ENCODE measurements at places on chromosomes 12 and 14.

GRCh38 chr12:95085612-95086011 is 12.2 kb upstream of the NR2C1 start:
- no peak for DNase-seq

DNA sequence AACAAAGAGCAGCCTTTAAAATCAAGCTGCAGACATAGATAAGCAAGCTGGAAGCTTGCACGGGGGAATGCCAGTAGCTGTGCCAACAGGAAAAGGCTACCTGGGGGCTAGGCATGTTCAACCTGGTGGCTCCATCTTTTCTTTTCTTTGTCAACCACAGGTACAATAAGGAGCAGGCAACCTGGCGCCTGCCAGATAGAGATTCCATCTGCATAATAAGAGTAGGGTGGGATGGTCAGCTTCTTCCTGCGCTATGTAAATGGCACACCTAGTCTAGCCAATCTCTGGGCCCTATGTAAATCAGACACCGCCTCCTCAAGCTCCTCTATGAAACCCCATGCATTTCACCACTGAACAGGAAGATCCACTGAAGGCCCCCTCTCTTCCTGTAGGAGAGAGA is 87.4 kb upstream of the PKP2 start:
- DNase-seq: peak; percentile 11

- DNase-seq: no peak
Measured at GRCh38 chr12:3049611-3050249, 27.4 kb upstream of the TSPAN9 start.

DNA sequence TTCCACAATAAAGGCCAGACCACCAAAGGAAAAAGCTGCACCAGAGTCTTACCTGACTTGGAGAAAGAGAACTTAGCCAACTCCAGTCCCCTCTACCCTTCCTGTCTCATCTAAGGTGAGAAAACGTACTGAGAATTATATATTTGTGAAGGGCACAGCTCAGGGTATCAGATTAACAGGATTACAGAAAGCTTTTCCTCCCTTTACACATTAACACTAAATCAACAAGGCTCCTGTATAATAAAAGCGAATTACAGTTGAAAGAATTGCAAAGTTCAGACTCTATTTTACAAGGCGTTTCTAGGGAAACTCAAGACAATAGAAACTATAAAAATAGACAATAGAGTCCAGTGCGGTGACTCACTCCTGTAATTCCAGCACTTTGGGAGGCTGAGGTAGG is 82.7 kb upstream of the RPL10L start:
- no peak for DNase-seq

GRCh38 chr12:76799362-76799761 is 35.4 kb downstream of the ZDHHC17 start:
- DNase-seq: no peak

- no peak for DNase-seq
Measured at GRCh38 chr12:51262758-51263177, 7.4 kb downstream of the SMAGP start.

GRCh38 chr12:1929241-1929984 is 11.0 kb upstream of the CACNA2D4 start:
- no peak for DNase-seq

DNA sequence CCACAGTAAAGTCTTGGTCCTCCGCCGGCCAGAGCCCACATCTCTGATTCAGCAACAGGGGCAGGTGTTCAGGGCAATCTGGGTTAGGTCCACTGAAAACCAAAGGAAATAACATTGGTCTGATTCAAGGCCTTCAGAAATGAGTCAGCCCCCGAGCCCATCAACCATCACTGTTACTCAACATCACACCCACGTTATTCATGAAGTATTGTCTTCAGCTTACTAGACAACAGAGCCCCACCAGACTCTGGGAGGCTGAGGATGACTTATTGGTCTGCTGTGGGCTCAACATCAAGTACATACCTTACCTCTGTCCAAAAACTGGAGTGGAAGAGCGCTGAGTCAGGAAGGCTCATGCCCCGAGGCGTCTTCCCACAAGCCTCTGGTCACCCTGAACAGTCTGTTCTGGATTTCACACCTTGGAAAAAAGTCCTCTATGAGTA is 97.5 kb downstream of the ZFP36L1 start:
- no peak for DNase-seq

- DNase-seq: no peak
Measured at GRCh38 chr14:87067591-87067990, 925.4 kb downstream of the GALC start.

DNA sequence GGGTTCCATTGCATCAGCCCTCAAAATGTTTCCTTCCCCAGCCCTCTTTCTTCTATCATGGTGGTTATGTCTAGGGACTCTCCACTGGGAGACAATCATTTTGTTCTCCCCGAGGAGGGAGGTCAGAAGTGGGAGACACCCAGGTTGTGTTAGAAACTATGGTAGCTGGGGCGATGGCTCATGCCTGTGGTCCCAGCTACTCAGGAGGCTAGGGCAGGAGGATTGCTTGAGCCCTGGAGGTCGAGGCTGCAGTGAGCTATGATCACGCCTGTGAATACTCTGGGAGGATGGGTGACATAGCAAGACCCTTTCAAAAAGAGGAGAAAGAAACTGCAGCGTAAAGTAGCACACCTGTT is 13.0 kb upstream of the LRRC23 start:
- no peak for DNase-seq

GRCh38 chr12:58588770-58589169 is 331.5 kb downstream of the LRIG3 start:
- no peak for DNase-seq

DNA sequence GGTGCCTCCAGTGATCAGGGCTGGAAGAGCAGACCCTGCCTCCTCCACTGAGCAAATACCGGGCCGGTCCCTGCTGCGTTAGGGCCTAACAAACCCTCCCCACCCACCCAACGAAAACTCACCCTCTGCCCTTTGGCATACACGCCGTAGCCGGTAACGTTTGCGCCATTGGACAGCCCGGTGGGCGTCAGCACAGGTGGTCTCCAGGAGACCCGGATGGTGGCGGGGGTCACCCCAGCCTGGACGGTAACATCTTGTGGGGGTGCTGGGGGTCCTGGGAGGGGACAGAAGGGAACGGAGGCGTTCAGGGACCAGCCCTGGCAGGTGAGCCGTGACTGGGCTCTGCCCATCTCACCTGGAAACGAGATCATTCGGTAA is 100.5 kb downstream of the PIWIL1 start:
- DNase-seq: no peak

DNA sequence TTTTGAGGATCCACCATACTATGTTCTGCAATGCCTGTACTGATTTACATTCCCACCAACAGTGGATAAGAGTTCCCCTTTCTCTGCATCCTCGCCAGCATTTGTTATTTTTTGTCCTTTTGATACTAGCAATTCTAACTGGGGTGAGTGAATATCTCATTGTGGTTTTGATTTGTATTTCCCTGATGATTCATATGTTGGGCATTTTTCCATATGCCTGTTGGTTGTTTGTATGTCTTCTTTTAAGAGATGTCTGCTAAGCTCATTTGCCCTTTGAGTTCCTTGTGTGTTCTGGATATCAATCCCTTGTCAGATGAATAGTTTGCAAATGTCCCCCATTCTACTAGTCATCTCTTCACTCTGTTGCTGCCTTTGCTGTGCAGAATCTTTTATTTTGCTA is 49.0 kb upstream of the MSRB3 start:
- no peak for DNase-seq

DNA sequence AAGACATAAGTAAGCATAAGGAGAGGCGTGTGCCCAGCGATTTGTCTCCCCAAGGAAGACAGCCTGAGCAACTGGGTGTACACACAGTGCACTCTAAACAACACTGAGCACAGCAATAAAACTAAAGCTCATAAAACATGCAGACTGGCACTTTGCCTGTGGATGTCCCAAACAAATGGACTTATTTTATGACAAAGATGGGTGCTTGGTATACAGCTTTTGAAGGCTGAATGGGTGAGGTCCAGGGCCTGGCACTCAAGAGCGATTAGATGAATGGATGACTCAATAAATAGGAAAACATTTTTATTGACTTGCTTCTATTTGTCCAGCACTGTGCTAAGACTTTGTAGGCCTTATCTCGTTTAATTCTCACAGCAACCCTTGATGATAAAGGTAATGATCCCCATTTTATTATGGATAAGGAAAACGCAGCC is 28.5 kb downstream of the LGMN start:
- no peak for DNase-seq

- no peak for DNase-seq
Measured at GRCh38 chr12:108861878-108862587, 4.7 kb upstream of the SSH1 start.

DNA sequence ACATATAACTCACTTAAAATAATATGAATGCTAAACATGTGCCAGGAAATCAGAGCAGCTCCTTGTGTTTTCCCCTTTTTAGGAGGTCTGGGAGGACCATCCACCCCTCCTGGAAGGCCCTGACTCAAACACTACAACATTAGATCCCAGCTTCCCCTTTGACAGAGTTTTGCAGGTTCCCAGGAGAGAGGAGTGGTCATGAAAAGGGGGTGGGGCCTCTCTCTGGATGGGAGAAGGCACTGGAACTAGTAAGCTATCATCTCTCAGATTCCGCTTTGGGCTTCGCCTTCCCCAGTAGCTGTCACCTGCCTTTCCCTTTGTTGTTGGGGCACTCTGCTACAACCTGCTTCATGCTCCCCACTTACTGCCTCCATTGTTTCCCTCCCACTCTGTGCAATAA is 149.2 kb downstream of the ZFP36L1 start:
- DNase-seq: no peak

- no peak for DNase-seq
Measured at GRCh38 chr14:68771631-68772030, 21.2 kb downstream of the ZFP36L1 start.

DNA sequence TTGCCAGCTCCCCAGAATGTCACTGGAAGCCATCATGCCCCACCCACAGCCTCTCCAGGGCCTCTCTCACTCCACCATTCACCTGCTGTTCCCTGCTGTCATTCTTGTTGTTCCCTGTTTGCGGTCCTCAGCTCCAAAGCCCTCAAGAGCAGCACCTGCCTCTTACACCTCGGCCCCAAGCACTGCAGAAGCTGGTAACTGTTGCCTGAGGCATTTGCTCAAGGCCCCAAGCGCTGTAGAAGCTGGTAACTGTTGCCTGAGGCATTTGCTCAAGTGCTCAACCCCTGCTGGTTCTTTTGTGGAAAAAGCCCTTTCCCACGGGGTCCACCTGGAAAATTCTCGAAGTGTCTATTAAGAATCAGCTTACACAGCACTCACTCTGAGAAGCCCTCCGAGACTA is 78.0 kb downstream of the ARL6IP4 start:
- DNase-seq: peak; percentile 77

- DNase-seq: no peak
Measured at GRCh38 chr12:9760699-9761418, at the start of gene CD69. Gene CD69 (minus strand): TSS chr12:9760901. CDS start chr12:9760820, 81 bp downstream.

DNA sequence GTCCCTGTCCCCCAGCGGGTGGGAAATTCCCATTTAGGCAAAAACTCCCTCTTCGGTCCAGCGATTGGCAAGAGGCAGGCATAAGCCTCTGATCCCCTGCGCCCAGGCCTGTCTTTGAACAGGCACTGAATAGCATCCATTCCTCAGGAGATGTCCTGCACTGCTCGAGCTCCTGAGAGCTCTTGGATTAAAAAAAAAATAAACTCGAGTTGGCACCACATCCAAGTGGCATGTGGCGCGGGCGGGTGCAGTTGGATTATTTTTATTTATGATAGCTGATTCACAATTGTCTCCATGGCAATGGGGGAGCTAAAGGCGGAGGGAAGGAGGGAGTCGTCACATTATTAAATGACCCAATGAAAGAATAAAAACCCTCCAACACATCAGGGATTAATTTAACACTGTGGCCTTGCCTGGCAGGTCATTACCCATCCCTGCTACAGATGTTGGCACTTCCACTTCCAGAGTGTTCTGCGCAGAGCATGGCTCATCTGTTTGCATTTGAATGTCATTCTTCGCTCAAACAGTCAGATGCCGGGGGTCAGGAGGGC is 207.2 kb downstream of the AACS start:
- no peak for DNase-seq

DNA sequence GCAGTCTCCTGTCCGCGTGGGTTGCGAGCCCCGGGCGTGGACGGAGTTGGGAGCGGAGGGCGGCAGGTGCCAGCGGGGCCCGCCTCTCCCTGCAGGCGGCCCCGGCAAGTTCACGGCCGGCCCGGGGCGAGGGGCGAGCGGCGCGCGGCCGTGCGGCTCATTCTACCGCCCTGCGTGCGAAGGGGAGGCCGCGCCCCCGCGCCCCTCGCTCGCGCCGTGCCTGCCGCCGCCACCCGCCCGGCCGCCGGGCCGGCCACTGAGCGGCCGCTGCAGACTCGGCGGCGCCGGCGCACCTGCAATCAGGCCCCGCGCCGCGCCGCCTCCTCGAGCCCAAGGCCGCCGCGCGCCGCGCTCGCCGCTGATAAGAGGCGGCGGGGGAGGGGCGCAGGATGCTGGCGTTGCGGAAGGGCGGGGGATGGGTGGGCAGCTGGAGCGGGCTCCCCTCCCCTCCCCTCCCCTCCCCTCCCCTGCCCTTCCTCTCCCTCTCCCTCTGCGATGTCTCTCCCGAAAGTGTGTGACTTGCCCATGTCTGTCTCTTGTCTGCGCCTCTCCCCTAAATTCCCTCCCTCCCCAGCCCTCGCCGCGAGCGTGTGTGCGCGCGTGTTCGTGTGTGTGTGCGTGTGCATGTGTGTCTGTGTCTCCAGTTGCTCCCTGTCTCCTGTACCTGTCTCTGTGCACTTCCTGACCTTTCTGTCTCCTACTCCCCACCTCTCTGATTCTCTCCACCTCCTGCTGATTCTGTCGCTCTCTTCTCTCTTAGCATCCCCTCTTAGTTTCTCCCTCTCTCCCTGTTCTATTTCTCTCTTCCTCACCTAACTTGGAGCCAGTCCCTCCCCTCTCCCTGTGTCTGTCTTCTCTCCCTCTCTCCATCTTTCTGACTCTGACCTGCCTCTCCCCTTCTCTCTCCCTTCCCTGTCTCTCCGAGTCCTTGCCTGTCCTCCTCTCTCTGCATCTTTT is 768.1 kb upstream of the TBX3 start:
- peak; percentile 24 for DNase-seq

DNA sequence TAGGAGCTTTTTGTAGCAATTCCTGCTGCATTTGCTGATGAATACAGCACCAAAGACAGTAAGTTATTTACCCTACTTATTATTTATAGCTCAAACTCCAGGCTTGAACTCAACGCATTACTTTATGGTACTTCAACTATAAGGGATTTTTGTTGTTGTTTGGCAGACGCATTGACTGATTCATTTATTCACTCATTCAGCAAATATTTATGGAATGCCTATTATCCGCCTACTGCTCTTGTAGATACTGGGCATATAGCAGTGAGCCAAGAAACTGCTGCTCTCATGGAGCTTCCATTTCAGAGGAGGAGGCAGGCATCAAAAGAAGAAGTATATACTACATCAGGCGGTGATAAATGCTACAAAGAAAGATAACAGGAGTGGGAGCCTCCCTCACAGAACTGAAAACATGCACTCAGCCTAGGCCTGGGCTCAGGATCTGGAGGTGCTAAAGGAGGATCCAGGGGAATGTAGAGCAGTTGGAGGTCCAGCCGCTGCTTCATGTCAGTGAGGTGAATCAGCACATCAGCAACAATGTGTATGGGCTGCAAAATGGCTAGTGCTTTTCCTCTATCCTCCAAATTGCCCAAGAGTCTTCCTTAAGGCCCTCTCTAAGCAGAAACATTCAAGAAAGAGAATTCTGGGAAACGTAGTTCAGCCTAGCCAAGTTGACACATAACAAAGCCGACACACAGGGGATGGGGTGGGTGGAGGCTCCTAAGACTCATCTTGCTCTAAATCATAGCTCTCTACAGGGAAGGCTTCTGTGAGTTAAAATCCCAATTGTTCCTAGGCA is 157.5 kb downstream of the NRXN3 start:
- no peak for DNase-seq
